ENCODE measurements at places on chromosomes 4 and X.

DNA sequence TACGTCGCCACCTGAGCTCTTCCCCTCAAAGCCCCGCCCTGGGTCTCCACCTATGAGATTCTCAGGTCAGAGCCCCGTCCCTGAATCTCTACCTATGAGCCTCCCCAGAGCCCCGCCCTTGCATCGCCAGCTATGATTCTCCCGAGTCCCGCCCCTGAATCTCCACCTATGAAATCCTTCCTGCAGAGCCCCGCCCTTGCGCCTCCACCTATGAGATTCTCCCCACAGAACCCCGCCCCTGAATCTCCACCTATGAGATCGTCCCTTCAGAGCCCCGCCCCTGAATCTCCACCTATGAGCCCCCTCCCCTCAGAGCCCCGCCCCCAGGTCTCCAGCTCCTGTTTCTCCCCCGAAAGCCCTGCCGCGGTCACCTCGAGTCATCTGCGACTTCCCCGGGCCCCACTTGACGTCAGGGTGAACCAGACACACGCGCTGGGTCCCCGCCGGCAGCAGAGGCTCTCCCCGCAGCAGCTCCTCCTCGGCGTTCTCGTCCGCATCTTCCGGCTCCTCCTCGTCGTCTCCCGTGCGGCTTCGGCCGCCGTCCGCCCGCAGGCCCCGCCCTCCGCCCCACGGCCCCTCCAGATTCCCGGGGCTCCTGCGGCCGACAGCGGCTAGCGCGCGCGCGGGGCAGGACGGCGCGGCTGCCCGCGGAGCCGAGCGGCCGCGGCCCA lies 393 bp downstream of the GTPBP6 start:
- peak; percentile 99 for DNase-seq

DNA sequence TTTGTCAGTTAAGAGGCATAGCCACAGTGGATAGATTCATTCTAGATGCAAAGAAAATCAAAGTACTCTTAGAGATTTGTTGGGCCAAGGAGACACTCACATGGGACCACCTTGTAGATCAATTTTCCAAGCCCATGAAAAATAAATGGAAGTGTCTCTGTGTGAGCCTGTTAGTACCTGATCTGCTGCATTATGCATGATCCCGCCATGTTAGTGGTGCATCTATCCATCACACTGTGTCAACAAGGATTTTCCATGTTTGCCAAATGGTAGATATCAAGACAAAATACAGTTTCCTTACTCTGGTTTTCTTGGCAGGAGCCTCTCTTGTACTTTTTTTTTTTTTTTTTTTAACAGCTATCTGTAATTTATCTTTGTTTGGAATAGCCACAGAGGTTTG lies 112.4 kb downstream of the EGF start:
- no peak for DNase-seq

DNA sequence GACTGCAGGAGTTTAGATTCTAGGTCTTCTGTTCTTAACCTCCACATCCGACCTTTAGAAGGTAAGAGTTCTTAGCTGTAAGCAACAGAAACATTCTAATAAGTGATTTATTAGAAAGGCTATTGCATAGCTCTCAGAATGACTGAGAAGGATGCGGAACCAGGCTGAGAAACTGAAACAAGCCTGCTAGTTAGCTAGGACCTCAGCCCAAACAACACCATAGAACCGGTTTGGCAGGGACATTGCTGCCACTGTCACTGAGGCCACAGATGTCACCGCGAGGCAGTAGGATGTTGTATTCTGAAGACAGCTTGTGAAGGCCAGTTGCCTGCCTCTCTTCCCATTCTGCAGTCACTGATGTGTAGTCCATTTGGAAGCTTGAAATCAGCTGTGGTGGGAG lies 160.0 kb upstream of the ARX start:
- no peak for DNase-seq

DNA sequence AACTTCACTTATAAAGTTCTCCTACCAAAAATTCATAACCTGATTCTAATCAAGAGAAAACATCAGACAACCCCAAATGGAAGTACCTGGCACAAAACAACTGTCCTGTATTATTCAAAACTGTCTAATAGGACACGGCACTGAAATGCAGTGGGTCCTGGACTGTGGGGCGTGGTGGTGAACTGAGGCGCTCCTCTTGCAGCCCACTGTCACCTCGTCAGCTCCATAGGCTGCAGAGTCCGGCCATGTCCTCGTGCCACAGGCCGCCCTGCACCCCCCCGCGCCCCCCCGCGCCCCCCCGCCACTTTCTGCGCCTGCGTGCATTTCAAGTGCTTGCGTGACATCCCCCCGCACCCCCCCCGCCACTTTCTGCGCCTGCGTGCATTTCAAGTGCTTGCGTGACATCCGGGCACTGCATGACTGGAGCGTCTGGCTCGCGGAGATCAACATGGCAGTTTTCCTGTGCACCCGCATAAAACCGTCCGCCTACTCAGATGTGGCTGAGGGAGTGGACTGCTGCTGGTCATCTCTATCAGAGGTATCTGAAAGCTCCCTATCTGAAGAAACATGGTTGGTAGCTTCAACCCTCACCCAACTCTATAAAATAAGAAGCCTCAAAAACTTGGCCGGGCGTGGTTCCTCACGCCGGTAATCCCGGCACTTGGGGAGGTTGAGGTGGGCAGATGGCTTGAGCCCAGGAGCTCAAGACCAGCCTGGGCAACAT lies 28.8 kb downstream of the ATXN3L start:
- no peak for DNase-seq

GRCh38 chr4:169163495-169163894 lies 107.3 kb downstream of the SH3RF1 start:
- no peak for DNase-seq

GRCh38 chrX:125093852-125094251 lies 225.8 kb upstream of the TEX13C start:
- DNase-seq, result no peak

- DNase-seq, result no peak
These were observed 8.8 kb upstream of the BMP2K start for GRCh38 chr4:78767350-78767749.

Measured in stimulated activated CD4-positive, alpha-beta T cell treated with anti-CD3 and anti-CD28 coated beads, Interleukin-12 subunit alpha, Interleukin-12 subunit beta, amount 100 ng/mL, for 48 hours (primary cell).